Activated CD4-positive, alpha-beta memory T cell treated with anti-CD3 and anti-CD28 coated beads, Interleukin-2, amount 10 ng/mL, durations not matched to agents 7 days and 5 days (primary cell): ENCODE measurements at places on chromosomes 4 and X.
A peak's percentile ranks its signal among the peaks of the same experiment; 100 is the strongest.

- no peak for DNase-seq
These were observed 174.9 kb upstream of the PCDH18 start for GRCh38 chr4:137707102-137707620.

DNA sequence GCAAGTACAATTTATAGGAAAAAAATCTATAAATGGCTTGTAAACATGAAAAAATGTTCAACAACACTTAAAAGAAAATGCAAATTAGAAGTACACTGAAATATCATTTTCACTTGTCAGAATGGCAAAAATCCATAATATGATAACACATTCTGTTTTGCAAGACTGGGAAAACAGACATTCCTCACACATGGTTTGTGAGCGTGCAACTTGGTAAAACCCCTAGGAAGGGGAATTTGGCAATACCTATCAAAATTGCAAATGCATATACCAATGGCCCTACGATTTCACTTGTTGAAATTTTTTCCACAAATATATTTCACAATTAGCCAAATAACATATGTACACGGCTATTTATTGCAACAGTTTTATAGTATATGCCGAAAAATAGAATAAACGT lies 31.4 kb downstream of the TBC1D9 start:
- no peak for DNase-seq

DNA sequence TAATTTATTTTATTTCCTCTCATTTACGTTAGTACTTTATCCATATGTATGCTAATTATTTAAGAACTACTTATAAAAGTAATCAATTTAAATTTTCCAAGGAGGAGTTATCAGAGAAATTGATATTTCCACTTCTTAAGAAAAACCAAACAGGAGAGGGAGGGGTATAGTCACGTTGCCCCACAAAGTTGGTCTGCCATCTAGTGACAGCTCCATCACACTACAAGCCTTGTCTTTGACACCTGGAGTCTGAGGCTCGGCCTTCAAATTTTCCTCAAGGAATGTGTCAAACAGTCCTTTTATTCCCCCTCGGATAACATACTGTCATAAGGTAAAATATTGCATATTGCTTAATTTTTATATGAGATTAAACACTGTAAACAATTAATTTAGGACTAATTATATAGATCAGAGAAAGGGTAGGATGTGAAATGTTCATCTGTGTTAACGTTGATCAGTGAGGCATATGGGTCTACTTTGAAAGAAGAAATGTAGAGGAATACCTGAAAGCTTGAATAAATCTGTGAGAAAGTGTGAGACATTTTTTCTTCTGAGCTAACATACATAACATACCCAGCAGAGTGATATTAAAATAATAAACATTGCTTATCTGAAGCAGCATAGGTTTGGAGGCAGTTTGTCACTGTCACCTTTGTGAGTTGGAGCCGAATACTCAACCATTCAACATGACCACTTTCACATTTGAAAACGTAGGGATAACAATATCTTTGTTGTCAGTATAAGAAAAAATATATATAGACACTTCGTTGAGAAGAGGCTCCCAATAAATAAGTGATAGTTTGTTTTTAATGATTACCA lies 114.4 kb downstream of the GLRA3 start:
- peak; percentile 16 for DNase-seq

DNA sequence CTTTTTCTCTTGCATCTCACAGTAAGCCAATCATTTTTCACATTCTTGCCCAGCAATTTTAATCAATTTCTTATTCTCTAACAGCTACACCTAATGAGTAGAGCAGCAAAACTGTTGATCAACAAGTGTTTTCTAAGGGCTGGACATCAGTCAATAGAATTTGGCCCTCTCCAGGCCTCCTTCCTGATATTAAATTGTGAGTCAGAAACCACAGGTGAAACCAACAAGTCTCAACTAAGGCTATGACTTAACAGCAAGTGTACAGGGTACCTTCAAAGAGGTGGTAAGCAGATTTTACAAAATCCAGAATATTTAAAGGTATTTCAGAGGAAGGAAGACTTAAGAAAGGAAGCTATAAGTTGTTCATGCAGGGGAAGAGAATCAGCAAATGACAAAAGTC lies 156.5 kb upstream of the ARHGAP24 start:
- no peak for DNase-seq

DNA sequence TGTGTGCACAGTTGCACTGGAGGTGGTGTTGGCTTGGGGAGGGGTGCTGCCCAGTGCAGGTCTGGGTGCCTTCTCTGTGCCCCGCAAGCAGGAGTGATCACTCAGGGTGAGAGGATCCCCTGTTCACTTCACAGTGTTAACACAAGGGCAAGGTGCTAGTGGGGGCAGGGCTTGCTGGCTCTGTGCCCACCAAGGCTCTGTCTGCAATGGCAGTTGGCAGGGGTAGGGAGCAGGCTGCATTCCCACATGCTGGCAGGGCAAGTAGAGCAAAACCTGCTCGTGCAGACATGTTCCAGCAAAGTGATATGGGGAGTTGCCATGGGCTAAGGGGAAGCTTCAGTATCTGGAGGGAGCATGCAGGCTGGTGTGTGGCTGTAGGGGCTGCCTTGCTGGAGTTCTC lies 428.0 kb downstream of the ZNF674 start:
- no peak for DNase-seq

DNA sequence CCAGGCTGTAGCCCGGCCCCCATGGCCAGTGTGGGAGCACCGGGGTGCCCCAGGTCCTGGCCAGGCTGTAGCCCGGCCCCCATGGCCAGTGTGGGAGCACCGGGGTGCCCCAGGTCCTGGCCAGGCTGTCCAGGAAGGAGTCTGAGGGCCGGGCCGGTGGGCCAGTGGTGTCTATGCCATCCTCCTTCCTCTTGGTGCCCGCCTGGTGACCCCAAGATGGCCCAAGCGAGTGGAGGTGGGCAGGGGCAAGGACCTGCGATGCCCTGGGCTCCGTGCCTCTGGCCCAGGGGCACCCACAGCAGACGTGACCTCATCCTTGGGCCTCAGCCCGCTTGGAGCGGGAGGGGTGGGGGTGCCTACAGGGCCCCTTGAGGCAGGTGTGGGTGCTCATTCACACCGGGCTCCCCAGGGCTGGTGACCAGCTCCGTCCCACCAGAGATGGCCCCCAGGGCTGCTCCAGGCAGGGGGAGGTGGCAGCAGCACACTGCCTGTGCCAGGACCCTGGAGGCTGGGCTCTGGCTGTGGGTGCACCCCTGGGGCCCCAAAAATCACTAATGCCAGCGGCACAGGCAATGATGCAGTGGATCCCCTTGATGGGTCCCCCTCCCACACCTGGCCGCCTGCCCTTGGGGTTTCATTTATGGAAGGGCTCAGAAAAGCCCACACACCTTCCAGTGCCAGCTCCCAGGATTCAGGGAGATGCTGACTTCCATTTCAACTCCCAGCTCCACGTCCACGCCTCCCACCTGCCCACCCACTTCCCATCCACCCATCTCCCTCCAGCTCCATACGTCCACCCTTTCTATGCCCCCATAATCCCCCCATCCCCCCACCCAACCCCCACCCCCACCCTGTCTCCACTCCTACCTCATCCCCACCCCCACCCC lies 35.8 kb downstream of the TACC3 start:
- no peak for DNase-seq

- DNase-seq = no peak
These were observed 105.1 kb upstream of the LIMCH1 start for GRCh38 chr4:41432881-41433280.

DNA sequence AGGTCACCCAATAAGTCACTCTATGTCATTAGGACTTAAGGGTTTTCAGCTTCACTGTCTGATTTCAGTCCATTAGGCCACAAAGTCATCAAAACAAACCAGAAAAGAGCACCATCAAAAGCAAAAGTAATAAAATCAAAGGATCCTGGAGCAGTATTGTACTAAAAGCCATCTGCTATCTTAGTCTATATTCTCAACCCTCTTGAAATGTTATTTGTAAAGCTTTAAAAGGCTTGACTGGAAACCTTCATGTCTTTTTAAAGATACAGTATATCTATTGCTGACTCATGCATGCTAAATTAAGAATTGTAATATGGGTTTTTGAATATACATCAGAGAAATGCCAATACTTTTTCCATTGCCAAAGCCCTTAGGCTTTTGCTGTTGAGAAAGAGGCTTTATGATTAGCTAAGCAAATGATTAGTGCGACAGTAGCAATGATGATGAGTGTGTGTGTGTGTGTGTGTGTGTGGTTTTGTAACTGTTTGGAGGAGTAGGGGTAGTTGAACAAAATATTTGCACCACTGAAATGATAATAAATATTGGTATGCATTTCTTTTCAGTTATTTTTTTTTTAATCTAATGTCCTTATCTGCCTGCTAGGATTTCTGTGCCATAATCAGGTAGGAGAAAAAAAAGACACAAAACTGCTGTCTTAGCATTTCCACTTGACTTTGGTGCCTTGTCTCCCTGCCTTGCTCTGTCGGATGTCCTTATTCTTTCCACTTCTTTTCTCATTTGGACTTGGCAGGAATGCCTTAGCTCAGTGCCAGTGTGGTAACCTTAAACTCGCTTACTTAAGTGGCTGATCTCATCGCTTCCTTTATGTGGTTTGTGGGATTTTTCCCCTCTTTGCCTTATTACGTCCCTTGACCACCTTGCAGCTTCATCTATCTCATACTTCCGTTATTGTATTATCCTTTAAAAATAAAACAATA lies 119.7 kb downstream of the PCDH7 start:
- DNase-seq = no peak

DNA sequence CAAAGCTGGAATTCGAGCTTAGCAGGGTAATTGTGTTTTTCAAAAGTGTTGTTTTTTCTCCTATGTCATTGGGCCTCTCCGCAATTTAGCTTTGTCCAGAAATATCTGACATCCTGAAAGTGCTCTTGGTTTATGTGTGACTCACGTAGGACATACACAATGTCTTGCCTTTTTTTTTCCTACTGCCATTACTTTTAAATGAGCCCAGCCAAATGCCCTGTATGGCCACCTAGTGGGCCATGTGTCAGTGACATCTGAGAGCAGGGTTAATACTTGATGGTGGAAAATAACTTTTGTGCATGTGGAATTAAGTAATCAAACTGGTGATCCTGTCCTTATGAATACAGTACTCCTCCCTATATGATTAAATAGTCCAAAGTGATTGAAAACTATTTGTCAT lies 1411.1 kb upstream of the TENM3 start:
- no peak for DNase-seq

DNA sequence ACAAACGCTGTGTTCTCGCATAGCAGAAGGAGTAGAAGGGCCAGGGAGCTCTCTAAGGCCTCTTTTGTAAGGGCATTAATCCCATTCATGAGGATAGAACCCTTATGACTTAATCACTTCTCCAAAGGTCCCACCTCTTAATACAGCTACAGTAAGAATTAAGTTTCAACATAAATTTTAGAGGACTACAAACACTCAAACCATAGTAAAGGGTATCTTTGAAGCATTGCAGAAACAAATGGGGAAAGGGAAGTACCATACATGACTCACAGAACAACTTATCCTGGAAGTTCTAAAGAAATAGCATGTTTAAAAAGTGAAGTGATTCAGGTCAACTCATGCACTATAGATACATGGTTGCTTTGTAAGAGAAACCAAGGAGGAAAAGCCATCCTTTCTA lies 680.8 kb downstream of the RPA4 start:
- DNase-seq = no peak

DNA sequence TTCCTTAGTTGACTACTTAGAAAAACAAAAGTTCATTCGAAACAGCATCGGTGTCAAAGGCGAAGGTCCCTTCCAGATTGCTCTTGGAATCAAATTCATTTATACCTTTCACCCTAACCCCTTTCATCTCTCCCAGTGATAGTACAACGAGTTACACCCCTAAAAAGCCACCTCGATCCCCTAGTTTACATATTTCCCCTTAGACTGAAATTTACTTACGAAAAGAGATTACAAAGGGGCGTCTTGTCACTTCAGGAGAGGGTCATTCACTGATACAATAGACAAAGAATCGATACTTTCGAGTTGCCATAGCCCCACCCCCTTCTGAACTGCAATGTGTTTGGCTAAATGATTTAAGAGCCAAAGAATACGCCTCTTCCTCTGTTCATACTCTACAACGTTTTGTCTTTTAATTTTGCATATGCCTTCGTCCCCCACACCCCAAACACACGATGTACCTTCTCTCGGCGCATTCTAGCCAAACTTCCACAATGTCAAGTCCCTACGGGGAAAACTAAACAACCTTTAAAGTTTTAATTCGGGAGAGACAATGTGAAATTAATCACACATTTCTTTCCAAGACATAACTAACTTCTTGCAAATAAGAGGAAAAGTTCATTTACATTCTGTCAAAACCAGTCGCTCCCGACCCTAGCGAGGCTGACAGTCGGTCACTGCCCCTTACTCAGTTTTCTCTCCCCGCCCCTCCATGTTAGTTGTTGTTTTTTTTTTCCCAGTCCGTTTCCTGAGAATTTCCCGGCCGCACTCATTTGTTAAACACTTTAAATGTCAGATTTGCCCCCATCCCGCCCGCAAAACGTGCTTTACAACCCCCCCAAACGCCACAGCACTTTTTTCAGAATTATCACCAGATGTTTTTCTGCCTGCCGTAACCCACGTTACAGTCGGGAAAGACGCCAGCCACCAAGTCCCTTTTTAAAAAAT lies 88.6 kb downstream of the HPRT1 start:
- DNase-seq = peak; percentile 26

GRCh38 chr4:139099366-139099982 lies 77.5 kb downstream of the ELF2 start:
- DNase-seq = peak; percentile 78

- no peak for DNase-seq
These were observed 887 bp upstream of the IL1RAPL2 start for GRCh38 chrX:104564921-104565703.

DNA sequence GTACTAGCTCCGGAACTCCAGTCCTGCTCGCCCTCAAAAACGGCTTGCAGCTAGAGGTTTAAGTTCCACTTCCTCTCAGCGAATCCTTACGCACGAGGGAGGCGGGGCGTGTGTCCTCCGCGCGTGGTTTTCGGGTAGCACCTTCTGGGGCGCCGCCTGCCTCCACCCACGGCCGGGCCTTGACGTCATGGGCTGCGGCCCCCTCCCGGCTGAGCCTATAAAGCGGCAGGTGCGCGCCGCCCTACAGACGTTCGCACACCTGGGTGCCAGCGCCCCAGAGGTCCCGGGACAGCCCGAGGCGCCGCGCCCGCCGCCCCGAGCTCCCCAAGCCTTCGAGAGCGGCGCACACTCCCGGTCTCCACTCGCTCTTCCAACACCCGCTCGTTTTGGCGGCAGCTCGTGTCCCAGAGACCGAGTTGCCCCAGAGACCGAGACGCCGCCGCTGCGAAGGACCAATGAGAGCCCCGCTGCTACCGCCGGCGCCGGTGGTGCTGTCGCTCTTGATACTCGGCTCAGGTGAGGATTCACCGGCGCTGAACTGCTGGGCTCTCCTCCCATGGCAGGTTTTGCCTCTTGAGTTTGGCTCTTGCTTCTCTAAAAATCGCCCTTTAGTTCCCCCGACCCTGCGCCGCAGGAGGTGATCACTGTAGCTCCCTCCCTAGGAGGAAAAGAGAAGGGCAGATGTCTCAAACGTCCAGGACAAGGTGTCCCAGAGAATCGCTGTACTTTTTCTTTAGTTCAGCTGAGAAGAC lies at the start of gene AREG:
Gene AREG, plus strand, starts transcription at position 246 of the 752 bp plus-strand sequence. Its CDS starts 210 bp downstream, at position 456.
- DNase-seq = peak; percentile 84

- DNase-seq = no peak
These were observed 135.7 kb downstream of the AASDH start for GRCh38 chr4:56251556-56251955.

- no peak for DNase-seq
These were observed 25.5 kb downstream of the ANAPC4 start for GRCh38 chr4:25402521-25402920.
